ENCODE measurements at places on chromosomes 6 and 20.
A peak's percentile ranks its signal among the peaks of the same experiment; 100 is the strongest.

DNA sequence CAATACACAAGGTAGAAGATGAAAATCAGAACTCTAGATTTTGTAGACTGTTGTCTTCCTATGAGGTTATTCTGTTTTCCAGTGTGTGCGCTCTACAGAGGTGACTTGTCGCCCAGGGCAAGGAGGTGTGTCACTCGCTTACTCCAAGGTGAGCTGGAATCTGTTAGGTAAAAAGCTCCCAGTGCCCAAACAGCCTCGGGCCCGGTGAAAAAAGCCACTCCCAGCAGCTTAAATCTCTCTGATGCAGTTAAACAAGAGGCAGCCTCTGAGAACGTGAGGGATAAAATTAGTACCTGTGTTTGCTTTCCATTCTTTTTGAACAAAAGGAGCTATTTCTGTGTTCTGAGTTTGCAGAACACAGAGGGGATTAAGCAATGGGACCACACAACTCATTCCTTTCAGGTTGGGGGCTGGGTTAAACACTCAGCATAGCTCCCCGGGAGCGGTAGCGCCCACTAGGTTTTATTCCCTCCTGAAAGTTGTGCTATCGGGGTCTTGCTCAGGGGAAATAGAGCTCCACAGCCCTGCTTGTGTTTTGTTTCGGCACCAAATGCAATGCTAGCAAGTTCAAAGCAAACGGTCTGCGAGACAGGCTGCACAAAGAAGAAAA is 181.2 kb downstream of the FOXA2 start:
- no peak for DNase-seq

DNA sequence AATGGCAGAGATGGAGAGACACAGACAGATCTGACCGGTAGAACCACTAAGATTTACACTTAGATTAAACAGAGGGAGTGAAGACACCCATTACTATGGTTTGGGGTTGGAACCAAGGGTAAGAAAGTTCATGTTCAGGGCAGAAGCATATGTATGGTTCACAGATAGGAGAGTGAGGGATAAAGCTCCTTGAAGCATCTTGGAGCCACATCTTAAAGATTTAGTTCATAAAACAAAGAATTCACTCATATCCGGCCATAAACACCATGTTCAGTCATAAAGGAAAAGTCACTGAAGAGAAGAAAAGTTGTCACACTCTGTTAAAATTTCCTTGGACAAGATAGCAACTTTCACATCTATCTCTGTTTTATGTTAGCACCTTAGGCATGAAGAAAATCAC is 18.0 kb downstream of the STX7 start:
- no peak for DNase-seq

DNA sequence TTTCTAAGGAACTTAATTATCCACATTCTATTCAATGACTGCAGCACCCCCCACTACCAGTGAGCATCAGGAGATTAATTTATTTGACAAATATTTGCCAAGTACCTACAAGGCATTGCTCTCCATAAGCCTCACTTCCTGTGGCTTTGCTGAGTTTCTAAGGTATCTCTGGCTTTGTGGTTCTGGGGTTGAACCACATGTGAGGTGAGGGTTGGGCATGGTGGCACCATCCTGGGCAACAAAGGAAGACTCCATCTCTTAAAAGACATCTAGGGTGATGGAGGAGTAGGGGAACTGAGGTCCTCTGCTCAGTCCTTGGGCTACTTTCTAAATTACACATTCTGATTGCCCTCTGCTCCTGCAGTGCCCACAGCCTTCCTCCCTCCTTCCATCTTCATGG is 25.5 kb upstream of the WFDC2 start:
- peak; percentile 6 for DNase-seq

DNA sequence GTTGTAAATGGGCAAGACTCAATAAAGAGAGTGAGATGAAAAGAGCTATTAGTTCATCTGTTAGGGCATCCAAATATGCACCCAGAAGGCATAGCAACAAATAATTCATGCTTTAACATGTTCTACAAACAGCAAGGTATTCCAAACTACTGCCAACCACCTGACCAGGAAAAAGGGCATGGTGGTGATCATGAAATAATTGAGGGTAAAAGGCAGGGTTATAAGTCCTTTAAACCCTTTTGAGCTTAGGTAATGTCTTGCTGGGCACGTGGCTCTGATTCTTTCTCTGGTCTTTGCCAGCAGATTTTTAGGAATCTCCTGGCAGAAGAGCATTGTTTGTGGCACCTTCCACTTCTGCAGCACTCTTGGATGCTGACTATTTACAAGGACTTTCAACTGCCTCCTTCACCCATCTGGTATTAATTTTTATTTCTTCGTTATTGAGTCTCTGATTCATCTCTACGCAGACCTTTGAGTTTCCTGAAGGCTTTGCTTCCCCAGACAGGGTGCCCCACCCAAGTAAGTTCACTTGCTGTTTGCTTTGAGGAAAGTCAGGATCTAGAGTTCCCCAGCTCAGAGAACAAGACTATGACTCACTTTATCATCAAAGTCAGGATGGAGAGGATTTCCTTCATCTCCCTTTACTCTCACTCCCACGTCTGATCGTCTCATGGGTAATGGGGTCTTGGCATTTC is 83.4 kb upstream of the NEDD9 start:
- no peak for DNase-seq

- DNase-seq, result peak; percentile 34
Measured at GRCh38 chr20:57620274-57620990, at the start of gene ZBP1. Gene ZBP1, minus strand, starts transcription at chr20:57620426. Its CDS starts 131 bp downstream, at chr20:57620295.

GRCh38 chr6:18118330-18118729 is 4.1 kb downstream of the NHLRC1 start:
- no peak for DNase-seq

DNA sequence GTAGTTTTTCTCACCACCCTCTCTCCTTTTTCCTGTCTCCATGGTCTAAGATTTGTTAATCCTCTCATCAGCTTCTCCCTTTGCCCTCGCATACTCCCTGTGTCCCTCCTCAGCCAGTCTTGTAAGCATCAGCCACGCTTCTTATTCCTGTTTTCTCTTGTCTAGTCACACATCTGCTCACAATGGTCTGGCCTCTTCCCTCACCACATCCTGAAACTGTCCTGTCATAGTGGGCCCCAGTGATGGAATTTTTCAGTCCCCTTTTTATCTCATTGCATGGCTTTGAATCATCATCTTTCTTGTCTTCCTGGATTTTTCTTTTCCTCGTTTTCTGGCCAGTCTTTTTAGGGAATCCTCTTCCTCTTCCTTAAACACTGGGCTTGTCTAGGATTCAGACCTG is 57.2 kb downstream of the GFRA4 start:
- DNase-seq, result no peak

DNA sequence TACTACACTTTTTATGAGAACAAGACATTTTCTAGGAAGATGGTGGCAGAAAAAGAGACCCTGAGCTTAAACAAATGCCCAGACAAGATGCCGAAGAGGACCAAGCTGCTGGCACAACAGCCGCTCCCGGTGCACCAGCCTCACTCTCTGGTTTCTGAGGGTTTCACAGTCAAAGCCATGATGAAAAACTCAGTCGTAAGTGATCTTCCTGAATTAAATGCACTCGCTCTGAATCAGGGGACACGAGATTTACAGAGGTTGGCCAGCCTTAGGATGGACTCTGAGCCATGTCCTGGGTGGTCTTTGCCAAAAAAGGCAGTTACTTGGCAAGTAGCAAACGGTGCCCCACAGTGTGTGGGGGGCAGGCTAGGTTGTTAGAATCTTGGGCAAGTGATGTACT is 423 bp downstream of the PACRG start:
- DNase-seq, result peak; percentile 11
